Fibroblast of the conjunctiva (primary cell): ENCODE measurements at places on chromosomes 2 and 18.

DNA sequence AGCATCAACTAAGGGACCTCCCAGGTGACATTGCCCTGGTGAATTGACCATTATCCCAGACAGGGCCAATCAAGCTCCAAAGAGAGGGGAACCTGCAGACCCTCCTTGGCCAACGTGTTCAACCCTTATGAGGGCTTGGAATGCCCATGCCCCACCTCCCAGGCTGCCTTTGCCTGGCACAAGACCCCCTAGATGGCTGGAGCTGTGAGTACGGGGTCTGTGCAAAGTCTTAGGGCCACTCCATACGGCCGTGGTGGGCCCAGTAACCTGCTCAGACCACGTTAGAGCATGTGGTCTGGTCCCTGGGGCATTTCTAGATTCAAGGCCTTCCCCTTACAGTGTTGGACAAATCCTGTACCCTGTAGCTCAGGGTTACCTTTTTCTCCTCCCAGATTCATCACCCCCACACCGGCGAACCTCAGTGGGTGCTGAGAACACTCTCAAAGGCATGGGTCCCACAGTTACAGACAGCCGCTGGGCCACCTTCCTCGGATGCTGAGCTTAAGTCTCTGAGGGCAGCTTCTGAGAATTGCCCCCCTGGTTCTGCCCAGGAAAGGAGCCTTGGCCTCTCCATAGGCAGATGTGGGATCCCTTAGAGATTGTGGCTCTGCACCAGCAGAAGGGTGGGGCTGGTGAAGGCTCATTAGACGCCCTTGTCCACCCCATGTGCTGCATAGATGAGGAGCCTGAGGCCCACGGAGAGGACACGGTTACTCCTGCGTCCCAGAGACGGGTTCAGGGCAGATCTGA, 18.3 kb upstream of the KCNK3 start:
- no peak for DNase-seq

- DNase-seq: no peak
These were observed 56.9 kb downstream of the WDSUB1 start for GRCh38 chr2:159229476-159230144.

- DNase-seq: no peak
These were observed 1115.3 kb downstream of the LRP1B start for GRCh38 chr2:141015341-141016047.

DNA sequence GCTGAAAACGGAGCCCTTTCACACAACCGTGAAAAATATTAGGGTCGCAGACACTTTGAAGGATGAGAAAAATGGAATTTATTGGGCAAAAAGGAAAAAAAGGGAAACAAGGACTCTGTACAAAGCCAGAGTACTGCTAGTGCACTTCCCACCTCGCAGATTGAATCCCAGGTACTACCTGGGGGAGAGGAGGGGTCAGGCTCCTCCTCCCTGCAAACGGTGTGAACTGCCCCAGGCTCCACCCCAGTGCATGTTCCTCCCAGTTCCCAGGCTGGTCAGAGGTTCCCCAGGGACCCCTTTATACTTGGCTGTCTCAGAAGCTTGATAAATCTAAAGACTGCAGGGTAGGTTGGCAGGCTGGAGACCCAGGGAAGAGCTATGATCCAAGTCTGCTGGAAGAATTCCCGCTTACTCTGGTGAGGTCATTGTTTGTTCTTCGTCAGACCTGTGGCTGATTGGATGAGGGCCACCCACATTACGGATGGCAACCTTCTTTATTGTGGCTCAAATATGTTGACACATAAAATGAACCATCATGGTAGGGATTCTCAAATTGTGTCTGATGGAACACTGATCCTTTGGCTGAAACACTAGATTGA, 290.4 kb upstream of the POU3F3 start:
- DNase-seq: no peak

GRCh38 chr2:141348481-141348880, 782.3 kb downstream of the LRP1B start:
- peak; percentile 39 for DNase-seq

GRCh38 chr18:47802802-47803201, 127.7 kb downstream of the SMAD2 start:
- no peak for DNase-seq

DNA sequence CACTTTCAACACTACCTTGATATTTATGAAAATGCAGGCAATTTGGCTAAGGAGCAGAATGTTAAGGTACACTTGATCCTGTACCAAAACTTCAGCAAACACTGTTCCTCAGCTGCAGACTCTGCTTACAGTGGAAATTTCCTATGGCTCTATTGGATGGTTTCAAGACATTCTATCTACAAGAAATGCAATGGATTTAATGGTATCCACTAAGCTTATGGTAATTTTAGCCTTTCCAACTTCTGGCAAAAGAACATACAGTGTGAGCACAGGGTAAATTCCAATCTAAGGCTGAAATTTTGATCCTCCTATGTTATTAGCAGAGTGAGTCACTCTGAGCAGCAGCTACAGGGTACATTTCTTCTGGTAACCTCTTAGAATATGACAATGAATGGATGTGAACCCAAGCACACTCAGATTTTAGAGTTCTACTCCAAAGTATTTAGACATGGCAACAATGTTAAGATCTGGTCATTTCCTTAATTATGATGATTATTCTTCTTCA, 361.8 kb upstream of the PIK3C3 start:
- no peak for DNase-seq

GRCh38 chr18:61735564-61736102, 157.2 kb downstream of the RNF152 start:
- no peak for DNase-seq

- DNase-seq: no peak
These were observed 182.4 kb downstream of the CDH2 start for GRCh38 chr18:27994571-27994970.

- no peak for DNase-seq
These were observed 78.5 kb downstream of the MAIP1 start for GRCh38 chr2:200033929-200034328.

DNA sequence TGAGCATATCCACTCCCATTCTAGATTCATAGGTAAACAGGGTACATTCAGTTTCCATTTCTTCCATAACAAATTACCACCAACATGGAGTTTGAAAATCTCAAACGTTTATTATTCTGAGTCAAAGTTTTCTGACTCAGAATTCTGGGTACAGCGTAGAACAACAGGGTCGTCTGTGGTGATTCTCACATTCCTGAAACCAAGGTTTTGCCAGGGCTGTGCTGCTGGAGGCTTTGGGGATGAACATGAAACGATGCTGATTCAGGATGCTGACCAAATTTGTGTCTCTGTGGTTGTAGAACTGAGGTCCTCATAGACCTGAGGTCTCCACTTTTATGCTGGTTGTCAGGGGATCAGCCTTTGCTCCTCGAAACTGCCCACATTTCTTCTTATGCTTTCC, 255.7 kb downstream of the DSEL start:
- DNase-seq: no peak

DNA sequence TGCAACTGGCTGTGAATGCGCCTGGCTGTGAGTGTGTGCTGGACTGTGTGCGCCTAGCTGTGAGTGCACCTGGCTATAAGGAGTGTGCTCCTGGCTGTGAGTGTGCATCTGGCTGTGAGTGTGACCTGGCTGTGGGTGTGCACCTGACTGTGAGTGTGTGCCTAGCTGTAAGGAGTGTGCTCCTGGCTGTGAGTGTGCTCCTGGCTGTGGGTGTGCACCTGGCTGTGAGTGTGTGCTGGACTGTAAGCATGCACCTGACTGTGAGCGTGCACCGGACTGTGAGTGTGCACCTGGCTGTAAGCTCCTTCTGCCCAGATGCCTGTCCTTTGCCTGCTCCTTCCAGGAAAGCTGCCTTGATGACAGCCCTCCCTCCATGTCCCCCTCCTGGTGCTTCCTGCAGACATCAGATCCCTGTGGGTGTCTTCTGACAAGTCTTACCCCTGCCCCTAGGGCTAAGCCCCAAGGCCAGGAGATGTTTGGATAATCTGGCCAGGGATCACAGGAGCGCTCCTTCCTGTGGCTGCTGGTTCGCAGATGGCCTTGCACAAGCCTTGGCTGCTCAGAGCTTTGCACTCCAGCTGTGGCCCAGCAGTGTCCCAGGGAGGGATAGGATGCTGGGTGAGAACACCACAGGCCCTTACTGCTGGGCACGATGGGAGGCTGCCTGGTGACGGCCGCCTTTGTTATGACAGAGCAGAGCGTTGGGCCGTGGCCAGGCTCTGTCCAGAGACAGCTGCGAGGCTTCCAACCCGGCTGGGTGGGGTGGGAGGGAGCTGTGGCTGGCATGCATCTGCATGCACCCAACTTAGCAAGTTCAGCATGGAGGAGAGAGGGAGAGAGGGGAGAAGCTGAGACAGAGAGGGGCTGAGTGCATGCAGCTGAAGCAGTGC, 89.9 kb downstream of the GLI2 start:
- peak; percentile 59 for DNase-seq

DNA sequence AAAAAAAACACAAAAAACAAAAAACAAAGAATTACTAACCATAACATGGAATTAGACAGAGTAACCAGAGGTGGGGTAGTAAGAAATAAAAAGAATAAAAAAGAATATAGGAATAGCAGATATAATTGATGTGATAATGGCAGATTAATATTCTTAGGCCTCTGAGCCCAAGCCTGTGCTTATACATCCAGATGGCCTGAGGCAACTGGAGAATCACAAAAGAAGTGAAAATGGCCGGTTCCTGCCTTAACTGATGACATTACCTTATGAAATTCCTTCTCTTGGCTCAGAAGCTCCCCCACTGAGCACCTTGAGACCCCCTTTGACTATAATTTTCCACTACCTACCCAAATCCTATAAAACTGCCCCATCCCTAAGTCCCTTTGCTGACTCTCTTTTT, 95.1 kb upstream of the MSH6 start:
- no peak for DNase-seq

DNA sequence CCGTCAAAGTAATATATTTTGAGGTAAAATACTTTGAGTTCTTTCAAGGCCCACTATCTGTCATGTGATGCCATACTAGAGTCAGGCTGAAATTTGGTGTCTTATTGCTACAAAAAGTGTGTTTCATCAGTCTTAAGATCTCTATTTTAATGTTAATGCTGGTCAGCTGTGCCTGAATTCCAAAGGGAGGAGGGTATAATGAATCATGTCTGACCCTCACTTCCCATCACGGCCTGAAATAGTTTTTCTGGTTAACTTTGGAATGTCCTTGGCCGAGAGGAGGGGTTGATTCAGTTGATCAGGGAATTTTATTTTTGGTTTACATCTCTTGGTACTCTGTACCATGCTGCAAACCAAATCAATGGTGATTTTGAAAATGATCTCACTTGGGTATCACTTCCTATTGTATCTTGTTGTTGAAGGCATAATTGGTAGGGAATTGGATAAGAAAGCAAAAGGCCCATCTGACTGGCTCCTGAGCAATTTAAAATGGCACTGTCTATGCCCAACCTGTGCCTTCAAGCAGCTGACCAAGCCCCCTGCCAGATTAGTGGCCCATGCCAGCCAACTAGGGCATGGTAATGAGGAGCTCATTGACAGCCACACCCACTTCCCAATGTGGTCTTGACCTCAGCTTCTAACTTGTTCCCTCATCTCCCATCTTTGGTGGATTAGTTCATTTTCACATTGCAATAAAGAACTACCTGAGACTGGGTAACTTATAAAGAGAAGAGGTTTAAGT, 6.1 kb upstream of the SLC35F5 start:
- DNase-seq: peak; percentile 73

DNA sequence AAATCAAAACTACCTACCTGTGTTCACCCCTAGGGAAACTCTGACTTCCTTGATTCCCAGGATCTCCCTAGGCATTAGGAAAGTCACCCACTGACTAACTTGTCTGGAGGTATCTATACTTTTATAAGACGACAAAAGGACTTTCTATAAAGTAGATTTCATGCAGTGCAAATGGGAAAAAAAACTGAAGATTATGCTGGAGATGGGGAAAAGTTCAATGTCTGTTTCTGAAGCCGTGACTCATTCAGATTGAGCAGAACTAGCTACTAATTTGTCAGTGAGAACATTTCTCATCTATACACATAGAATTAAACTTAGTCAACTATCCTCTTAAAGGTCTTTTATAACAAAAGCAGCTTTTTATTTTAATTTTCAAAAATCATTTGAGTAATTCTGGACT, 6.0 kb downstream of the SEPTIN10 start:
- DNase-seq: no peak

DNA sequence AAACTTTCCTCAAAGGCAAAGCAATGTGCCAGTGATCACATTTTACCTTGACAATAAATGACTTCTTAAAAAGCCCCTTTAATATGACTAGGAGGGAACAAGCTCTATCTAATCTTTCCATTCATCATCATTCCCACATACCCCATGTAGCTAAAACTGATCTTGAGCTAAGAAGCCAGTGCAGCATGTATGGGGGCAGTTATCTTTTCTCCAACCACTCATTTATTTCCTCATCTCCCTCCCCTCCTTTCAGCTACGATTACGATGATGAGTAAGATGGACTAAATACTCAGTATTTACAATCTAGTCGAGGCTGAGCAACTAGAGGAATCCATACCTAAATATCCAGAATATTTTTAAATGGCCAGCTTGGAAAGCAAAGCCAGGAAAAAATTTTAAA, 35.5 kb downstream of the PNO1 start:
- no peak for DNase-seq

GRCh38 chr2:218962859-218963492, 3.5 kb downstream of the CDK5R2 start:
- peak; percentile 18 for DNase-seq

DNA sequence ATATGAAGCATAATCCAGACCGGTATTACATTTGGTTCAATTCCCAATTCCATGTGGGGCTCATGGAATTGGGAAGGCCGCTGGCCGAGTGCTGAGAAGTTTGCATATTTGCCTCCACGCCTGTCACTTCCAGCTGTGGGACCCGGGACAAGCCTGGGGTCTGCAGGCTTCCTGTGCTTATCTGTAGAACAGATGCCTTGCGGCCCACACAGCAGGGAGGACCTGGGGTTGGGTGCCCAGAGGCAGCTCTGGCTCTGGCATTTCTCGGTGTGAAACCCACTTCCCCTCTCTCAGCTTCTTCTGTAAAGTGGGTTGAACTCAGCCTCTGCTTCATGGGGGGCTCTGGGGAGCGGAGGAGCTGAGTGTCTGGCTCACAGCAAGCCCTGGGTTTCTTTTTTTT, 97.9 kb downstream of the SH3BP4 start:
- no peak for DNase-seq

- DNase-seq: no peak
These were observed 187.1 kb downstream of the HDAC4 start for GRCh38 chr2:239213643-239214101.

GRCh38 chr2:41720331-41721251, 327.2 kb upstream of the PKDCC start:
- no peak for DNase-seq

- no peak for DNase-seq
These were observed 180.1 kb downstream of the LDLRAD4 start for GRCh38 chr18:13398631-13399030.
